NCI-H1092 (cell line): ENCODE measurements at places on chromosomes 13 and 19.

DNA sequence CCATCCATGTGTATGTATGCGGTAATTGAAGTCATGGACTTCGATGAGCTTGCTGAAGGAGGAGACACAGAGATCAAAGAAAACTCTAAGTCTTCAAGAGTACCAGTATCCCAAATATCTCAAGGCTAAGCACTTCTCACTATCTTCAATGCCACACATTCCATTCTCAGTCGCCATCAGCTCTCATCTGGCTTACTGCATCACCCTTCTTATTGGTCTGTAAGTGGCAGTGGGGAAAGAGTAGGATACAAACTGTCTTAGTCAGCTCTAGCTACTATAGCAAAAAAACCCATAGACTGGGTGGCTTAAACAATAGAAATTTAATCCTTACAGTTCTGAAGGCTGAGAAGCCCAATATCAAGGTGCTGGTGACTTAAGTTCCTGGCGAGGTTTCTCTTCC lies 218.7 kb downstream of the POSTN start:
- no peak for DNase-seq

- DNase-seq: no peak
Measured at GRCh38 chr19:50313812-50314536, 15.2 kb downstream of the KCNC3 start.

- DNase-seq: no peak
Measured at GRCh38 chr13:21033856-21034602, 27.4 kb downstream of the LATS2 start.

- DNase-seq: peak; percentile 11
Measured at GRCh38 chr19:13172346-13173138, 22.3 kb downstream of the IER2 start.

- peak; percentile 49 for DNase-seq
Measured at GRCh38 chr19:35882114-35882832, 13.9 kb downstream of the APLP1 start.

GRCh38 chr13:36880961-36881360 lies 39.1 kb downstream of the SMAD9 start:
- no peak for DNase-seq

DNA sequence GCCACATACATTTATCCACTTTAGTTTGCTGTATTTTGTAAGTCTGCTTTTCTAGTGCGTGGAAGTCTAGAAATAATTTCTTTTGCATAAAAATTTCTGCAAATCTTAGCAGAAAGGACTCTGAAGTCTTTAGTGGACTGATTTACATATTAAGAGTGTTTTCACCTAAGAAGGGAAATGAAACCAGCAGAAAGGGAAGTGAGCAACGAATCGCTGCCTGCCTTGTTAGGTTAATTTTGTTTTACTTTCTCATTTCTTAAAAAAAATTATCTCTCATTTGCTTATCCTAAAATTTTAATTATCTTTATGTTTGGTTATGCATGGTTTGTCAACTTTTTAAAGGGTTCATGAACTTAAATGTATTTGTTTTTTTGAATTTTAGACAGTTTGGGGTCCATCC lies 767 bp upstream of the GPR18 start:
- DNase-seq: no peak

DNA sequence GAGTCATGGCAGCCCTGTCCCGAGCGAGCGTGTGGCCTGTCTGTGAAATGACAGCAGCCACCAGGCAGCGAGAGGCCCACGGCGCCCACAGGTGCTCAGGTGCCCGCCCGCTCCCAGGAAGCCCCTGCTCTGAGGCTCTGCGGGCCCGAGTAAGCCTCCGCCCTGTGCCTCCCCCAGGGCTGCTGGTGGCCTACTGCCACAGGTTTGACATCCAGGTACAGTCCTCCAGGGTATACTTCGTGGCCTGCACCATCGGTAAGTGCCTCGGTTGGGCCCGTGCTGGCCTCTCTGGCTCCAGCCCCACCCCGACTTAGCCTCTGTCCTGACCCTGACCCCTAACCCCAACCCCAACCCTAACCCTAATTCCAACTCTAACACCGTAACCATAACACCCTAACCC lies 15.0 kb upstream of the TMPRSS9 start:
- no peak for DNase-seq

DNA sequence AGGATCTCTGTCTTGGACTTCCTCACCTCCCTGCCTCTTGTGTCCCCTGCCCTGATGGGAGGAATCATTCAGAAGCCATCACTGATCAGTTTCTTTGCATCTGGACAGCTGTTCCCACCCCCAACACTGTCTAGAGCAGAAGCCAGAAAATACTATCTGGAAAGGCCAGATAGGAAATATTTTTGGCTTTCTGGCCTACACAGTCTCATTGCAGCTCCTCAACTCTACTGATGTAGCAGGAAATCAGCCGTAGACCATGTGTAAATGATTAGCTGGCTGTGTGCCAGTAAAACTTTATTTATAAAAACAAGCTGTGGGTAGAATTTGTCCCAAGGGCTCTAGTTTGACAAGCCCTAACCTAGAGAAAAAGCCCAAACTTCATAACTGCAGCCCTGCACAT lies 5.6 kb downstream of the SIGLEC7 start:
- no peak for DNase-seq

DNA sequence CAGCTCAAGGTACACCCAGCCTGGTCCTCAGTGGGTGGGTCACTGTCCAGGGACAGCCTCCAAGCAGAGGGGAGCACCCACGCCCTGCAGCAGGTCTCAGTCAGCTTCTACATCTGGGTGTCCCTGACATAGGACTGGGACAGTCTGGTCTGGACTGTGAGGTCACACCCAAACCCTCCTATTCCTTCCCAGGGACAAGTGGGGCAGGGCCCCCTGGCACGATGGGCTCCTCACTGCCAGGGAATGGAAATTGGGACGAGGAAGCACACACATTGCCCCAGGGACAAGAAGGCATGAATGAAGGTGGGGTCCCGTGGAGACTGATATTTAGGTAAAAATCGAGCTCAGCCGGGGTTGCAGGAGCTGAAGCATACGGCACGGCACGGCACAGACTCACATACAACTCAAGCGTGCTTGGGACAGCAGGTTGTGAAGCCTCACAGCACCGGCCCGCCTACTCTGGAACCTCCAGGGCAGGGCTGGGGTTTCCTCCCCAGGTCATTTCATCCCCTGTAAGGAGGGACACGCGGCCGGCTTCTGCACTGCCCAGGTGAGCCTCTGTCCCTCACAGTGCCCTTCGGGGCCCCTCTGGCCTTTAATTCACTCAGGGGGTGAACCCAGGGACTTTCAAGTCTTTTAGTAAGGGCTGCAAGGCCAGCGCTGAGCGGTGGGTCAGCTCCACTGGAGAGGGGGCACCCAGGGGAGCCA lies 3.5 kb downstream of the PNMA8B start:
- DNase-seq: no peak

DNA sequence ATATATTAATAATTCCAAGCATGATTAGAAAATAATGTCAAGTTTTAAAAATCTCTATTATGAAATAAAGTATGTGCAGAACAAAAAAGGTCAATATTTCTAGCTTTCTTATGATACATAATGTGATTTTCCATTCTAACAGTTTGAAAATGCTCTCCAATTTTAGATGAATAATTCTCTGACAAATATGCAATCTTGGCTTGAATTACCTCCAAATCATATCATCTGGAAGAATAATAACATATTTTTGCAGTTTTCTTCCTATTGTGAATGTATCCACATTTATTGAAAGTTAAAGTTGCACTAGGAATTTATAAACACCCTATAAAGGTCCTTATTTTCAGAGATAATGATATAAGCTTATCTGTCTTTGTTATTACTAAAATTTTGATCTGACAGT lies 548.5 kb upstream of the SLC10A2 start:
- no peak for DNase-seq

GRCh38 chr13:46321494-46322225 lies 65.4 kb downstream of the RUBCNL start:
- peak; percentile 7 for DNase-seq

DNA sequence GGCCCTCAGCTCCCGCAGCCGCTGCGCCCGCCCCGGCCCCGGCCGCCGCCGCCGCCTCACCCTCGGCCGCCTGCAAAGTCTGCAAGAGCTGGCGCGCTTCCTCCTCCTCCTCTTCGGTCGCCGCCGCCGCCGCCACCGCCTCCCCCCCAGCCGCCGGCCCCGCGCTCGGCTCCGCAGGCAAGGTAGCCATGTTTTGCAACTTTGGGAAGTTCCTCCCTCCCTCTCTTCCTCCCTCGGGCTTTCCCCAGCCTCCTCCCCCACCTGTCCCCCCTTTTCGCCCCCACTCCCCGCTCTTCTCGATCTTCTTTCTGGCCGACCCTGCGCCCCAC lies 433 bp downstream of the SIX5 start:
- DNase-seq: no peak

GRCh38 chr13:23433171-23434153 lies at the start of gene SACS:
SACS (minus strand) TSS chr13:23433702; CDS start chr13:23411239, 22,463 bp downstream.
- DNase-seq: peak; percentile 77

GRCh38 chr13:28641600-28641926 lies 17.4 kb upstream of the POMP start:
- DNase-seq: no peak
